ENCODE measurements at places on chromosomes 6 and 20.

DNA sequence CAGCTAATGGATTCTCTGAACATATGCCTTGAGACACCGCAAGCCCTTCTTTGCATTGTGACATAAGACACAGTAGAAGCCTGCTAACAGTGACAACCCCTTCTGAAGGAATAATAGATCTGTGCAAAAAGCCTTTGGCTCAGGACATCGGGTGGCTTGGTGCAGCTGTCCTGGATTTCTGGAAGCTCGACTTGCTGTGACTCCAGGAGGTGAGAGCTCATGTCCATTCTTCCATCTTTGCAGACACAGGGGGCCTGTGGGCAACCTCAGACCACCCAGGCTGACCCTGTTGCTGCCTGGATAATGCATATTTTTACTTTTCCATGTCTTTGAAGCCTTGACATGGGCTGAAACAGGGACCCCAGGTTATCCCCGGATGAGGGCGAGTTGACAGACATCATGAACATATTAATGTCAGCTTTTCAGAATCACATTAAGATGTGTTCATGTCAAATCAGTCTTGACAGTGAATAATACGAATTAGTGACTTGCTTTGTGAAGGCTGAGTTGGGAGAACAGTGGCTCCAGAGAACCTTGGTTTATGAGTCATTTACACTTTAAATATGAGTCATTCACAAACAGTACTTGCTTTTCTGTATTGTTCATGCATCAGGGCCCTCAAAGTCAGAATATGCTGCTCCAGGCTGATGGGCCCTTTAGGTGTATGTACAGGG lies 66.8 kb upstream of the IYD start:
- peak; percentile 3 for DNase-seq

- no peak for DNase-seq
Observed at GRCh38 chr6:148521586-148521985, 178.9 kb downstream of the SASH1 start.

DNA sequence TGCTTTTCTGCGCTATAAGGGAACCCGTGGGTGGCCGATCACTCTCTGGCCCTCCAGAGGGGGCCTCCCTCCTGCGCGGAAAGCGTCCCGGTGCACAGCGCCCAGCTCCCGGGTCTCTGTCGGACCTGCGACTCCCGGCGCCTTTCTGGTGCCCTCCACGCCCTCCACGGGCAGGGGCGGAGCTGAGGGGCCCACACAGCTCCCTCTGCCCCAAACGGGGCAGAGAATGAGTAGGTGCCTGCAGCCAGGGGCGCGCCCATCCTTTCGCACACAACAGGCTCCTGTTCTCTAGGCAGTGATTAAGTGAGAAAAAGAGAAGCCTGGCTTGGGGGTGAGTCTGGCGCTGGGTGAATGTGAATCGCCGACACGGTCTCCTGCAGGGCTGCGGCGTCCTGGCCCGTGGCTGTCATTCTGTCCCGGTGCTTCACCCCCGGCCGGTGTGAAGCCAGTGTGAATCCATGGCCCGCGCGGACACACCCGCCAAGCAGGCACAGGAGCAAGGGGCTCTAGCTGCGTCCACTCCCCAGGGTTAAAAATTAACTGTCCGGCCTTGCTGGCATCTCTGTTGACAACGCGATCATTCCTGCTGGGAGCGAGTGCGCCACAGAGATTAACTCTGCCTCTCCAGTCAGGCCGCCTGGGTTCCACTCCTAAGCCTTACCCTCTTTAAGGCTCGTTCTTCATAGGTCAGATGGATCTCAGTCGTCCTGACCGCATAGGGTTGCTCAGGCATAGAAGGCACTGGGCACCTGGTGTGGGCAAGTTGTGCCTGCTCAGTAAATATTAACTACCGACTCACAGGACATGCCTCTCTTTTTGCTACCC lies 88.8 kb downstream of the PCSK2 start:
- no peak for DNase-seq

DNA sequence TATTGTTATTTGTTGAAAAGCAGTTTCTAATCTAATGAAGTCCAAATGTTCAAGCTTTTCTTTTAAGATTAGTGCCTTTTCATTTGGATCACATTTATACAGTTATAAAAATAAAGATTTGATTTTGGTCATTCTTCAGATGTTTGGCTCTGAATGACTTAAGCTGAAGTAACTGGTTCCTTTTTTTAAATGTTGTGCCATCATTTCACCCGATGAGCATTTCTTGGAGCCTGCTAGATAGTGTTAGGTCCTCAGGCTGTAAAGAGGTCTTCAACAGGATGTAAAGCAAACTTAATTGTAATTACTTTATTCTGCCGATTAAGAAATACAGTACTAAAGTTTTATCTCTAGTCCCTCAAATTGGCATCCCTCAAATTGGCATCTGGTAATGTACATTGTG lies 41.2 kb upstream of the ASIP start:
- no peak for DNase-seq

DNA sequence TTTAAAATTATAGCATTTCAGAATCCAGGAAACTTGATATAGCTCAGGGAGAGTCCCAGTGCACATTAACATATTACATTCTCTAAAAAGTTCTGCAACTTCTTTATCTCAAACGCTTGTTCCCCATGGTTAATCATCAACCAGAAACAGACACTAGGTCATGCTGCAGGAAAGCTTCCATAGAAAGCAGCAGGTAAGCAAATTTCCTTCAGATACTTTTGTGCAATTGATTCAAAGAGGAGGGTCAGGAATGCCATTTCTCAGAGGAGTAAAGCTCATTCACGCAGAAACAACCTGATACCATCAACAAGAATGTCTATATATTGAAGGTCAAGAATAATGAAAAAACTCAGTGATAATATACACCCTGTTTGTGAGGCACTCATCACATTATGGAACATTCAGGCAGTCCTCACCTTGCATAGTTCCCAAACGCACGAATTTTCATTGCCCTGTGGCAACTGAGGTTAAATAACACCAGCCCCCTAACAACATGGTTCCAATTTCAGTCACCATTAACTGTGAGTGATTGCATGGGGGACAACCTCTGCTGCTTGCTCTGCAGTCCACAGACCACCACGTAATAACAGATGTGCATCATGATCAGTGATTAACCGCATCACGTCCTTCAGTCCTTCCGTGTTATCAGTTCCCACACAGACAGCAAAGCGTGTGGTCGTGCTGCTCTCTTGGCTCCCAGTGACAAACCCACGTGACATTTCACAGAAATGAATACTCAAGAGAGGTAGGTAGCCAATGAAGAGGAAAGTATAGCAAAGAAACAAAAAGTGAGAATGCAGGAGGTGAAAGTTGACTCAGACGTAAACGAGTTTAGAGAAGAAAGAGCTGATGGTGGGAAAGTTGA lies 95.7 kb downstream of the LY86 start:
- DNase-seq = no peak

- DNase-seq = no peak
Observed at GRCh38 chr20:45341939-45342854, 6.0 kb downstream of the SDC4 start.

- DNase-seq = no peak
Observed at GRCh38 chr6:143963158-143963919, 44.7 kb downstream of the PLAGL1 start.

GRCh38 chr6:3251462-3252314 lies 7.1 kb upstream of the PSMG4 start:
- peak; percentile 74 for DNase-seq

DNA sequence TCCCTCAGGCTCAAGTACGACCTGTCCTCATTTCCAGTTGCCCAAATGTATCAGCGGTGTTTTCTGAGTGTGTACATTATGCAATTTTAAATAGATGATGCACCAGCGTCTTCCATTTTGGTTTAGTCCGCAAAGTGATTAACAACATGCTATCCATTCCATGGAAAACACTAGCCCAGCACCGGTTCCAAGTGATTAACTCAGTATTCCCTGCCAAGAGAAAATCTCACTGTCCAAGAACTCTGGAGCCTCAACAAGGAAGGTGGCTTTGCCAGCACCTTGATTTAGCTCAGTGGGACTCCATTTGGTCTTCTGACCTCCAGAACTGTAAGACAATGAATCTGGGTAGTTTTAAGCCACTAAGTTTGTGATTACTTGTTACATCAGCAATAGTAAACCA lies 107.2 kb downstream of the FOXC1 start:
- no peak for DNase-seq

- no peak for DNase-seq
Observed at GRCh38 chr20:40958598-40958997, 70.0 kb upstream of the TOP1 start.

GRCh38 chr6:20700375-20700774 lies 166.1 kb downstream of the CDKAL1 start:
- no peak for DNase-seq

- DNase-seq = no peak
Observed at GRCh38 chr6:35044145-35044745, 96.9 kb downstream of the TCP11 start.

- DNase-seq = no peak
Observed at GRCh38 chr20:61161726-61162390, 90.2 kb upstream of the CDH4 start.

DNA sequence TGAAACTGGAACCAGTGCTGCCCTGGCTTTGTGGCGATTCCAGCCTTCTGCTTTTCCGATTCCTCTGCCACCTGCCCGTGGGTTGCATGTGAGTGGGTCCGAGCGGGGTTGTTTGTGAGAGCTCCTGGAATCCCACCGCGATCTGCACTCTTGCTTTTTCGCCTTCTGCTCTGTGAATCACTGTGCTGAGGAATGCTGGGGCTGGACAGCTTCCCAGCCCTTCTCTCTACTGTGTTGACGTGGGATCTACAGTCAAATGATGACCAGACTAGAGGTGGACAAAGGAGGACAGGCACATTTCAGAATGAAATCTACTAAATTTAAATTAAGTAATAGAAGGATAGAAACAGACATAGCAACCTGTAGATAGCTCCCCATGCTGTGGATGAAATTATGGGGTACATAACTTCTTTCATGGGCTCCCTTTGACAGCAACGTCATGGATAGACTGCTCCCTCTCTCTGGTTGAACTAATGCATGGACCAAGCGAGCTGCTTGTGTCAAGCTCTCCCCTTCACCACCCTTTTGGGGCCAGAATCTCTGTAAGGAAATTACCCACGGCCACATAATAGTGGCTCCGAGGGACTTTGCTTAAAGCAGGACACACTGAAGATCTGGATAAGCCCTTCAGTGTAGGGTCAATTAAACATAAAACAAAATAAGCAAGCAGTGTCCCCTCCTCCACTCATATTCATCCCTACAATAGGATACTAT lies 2.0 kb downstream of the FNDC1 start:
- no peak for DNase-seq

DNA sequence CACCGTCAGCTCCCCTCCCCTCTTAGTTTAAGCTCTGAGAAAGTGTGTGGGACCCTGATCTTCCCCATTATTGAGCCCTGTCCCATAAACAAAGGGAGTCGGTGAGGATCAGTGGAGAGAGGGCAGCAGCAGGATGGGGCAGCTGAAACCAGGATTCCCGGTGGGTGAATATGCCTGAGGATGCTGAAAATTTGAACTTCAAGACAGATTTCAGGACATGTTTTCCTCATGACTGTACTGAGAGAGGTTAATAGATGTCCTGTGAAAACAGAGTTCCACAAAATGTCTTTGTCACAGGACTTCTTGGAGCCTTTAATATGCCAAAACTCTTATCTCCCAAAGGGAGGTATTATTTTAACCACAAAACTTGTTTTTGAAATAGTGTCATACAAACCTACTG lies 53.5 kb upstream of the SLC22A16 start:
- no peak for DNase-seq

- DNase-seq = no peak
Observed at GRCh38 chr6:156427345-156427744, 349.8 kb upstream of the ARID1B start.

All from stimulated activated CD4-positive, alpha-beta T cell treated with anti-CD3 and anti-CD28 coated beads, Interleukin-4, amount 100 ng/mL, for 48 hours (primary cell).